ENCODE measurements at places on chromosomes 5 and 9.

DNA sequence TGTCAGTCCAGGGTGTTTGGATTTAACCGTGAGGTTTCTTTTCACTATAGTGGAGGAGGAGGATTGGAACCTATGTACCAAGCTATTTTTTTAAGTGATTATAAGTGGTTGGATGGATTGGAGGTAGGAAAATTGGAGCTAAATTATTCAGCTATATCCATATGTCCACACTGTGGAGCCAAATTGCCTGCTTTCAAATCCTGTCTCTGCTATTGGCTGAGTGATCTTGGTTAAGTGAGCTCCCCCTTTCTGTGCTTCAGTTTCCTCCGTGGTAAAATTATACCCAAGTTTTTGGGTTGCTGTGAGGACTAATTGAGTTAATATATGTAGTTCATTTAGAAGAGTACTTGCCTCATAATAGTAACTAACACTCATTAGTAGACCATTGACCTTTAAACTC is 2.5 kb downstream of the CENPP start:
- no peak for DNase-seq

GRCh38 chr5:179217956-179218942 is 127.0 kb downstream of the ADAMTS2 start:
- DNase-seq = no peak

DNA sequence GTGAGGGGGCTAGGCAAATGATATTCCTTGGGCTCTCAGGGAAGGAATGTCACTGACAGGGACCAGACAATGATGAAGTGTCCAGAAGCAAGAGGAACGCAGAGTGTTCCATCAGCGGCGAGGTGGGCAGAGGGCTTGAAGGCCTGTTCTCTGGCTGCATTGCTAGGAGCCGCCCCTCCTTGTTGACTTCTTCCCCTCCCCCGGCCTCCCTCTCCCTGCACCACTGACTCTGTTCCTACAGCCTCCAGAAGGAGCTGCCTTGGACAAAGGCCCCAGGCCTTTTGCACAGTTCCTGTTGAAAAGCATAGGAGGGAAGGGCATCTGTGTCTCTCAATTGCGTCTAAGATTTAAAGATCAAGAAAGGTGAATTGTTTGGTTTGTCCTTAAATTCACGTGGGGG is 12.4 kb downstream of the TLX3 start:
- DNase-seq = no peak

DNA sequence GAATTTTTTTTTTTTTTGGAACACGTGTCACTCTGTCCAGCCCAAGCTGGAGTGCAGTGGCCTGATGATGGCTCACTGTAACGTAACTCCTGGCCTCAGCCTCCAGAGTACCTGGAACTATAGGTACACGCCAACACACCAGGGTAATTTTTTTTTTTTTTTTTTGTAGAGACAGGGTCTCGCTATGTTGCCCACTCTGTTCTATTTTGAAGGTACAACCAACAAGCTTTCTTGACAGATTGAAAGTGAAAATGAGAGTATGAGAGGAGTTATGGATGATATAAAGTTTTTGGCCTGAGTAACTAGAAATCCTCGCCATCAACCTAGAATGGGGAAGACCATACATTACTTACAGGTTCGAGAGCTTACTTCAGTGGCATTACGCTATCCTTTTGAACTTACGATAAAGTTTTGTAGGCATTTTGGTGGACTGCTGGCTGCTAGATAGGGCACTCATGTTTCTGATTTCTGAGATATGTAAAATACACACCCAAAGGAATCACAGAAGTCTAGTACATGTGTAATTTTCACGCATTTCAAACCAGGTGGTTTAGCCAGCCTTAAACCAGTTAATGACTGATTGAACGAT is 806 bp upstream of the CDC42SE2 start:
- DNase-seq = peak; percentile 46

DNA sequence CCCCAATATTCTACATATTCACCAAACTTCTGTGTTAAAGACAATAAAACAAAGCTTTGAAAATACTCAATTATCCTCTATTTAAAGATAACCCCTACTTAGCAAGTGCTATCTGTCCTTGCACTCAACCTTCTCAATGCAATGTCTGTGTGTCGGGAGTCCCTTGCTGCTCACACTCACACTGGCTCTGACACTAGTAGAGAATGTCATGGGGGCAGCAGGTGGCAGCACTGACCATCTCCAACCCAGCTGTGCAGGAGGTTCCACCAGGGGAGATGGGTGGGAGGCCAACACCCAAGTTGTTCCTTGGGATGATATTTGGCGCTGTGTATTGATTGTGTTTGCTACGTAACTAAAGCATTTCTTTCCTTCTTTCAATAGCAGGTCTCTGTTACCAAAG is 59.4 kb upstream of the SIMC1 start:
- no peak for DNase-seq

GRCh38 chr9:25025156-25025555 is 479.5 kb upstream of the IZUMO3 start:
- no peak for DNase-seq

DNA sequence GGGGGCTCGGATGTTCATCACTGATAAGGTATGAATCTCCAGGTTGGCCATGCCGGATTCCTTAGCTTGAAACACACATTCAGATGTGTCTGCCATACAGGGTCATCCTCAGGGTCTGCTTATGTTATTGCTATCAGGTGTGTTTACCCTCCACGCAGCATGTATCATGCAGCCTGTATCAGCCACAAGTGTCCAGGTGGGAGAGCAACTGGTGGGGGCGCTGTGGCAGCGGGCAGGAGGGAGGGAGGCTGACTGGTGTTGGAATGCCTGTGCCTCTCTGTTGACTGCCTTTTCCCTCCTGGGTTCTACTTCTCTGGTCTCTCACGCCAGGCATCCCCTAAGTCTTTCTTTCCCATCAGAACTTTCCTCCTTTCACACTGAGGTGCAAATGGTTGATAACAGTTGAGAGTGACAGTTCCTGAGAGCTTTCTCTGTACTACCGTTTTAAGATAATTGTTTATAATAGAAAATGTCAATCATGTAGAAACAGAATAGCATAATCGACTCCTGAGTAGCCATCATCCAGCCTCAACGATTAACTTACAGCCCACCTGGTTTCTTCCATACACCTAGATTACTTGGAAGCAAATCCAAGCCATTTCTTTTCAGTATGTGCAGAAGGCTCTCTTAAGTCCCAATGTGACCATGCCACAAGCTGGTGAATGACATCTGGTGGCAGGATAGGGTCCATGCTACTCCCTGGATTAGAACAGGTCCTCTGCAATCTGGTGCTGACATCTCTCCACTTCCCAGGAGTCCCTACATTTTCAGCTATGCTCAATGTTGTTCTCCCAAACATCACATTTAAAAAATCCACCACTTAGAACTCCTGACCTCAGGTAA is 86.6 kb downstream of the ACER2 start:
- no peak for DNase-seq

DNA sequence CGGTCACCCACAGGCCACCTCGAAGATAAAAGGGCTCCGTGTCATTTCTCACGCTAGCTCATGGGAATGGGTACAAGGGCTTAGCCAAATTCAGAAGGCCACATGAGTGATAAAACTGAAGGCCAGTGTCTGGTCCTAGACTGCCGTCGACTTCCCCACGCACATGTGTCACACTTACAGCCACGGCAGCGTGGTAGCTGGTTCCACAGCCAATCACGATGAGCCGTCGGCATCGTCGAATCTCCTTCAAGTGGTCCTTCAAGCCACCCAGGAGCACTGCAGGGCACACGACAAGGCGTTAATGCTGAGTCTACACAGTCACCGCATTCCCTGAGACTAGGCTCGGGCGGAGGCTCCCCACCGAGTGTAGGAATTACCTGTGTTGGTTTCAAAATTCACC is 24.7 kb upstream of the MAPK9 start:
- DNase-seq = no peak

DNA sequence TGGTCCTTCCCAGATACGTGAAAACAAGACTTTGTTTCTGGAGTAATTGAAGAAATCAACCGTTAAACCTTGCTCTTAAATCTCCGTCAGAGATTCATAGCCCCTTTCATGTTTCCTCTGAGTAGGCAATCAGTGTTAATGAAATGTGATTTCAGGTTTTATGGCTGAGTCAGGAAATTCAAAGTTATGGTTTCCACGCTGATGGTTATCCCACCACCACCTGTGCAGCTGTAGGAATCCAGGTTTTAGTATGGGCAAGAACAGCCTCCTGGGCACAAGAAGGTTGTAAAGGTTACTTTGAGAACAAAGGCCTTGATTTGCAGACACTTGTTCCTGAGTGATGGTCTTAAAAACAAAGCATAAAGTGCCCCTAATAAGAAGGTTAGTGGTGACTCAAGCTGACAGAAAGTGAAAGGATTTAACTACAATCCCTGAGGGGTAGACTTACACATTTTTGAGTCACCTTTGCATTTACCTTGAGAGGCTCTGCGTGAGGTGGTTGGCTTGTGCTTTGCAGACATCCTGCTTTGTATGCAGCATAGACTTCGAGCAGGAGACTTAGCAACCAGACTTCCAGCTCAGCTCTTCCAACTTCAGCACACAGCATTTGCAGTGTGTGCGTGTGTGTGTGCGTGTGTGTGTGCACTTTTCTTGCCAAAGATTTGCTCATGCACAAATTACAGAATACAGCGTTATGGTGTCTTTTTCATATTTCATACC is 159.6 kb downstream of the TLE4 start:
- DNase-seq = no peak

GRCh38 chr5:79842006-79842881 is 148.8 kb downstream of the MTX3 start:
- no peak for DNase-seq

DNA sequence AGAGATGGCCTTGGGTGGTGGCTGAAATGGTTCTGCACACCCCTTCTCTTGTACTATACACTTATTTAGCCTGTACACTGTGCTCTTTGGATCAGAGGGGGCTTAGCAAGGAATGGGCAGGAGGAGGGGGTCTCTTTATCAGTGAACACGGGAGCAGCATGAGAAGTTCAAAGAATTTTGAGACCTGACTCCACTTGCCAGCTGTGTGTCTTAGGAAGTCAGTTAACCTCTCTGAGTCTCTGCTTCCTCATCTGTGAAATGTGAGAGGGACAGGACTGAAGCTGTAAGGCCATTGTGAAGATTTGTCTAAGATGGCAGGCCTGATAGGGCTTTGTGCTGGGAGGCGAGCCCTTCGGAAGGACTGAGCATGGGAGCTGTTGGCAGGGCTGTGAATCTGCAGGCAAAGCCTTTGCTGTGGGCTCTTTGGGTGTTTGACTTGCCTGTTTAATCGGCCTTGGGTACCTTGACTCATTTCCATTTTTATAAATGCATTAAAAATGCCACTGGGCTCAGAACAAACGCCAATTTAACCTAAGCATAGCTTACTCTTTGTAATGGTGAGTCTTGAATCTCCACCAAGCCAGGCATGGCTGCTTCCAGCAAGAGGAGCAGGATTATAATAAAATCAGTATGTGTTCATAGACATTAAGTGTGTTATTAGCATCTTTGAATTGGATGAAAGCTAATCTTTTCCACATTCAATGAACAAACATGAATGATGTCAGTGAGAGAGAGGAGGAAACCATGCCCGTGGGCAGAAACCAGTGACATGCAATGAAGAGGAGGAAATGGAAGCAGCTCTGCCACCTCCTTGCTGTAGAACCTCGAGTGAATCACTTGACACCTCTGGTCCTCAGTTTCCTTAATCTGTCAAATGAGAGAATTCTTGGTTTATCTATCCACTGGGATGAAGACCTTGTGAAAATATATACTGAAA is 89.4 kb downstream of the MACROH2A1 start:
- no peak for DNase-seq

GRCh38 chr9:91741522-91741921 is 208.5 kb downstream of the ROR2 start:
- no peak for DNase-seq

All from CD4-positive, alpha-beta T cell treated with Interleukin-10 for 1 hour (primary cell).